ENCODE measurements at places on chromosomes 3 and 15.

DNA sequence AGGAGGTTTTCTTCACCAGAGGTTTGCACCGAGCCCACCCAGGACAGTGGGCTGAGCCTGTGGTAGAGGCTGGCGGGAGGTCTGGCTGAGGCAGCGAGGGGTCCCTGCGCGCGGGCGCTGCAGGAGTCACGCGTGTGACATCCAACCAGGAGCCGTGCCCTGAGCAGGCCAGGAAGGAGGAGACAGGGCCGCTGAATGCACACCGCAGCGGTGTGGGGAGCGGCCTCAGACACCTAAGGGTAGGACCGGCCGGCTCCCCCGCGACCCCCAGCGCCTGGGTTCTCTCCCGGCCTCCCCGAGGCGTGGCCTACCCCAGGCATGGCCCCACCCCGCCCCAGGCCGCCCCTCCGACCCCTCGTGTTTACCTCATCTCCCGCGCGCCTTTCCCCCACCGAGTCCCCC is 412 bp downstream of the SLC41A3 start:
- no peak for DNase-seq

- DNase-seq = no peak
These were observed 18.9 kb upstream of the ATP8B4 start for GRCh38 chr15:50137893-50138292.

GRCh38 chr15:79680720-79681119 is 216.1 kb downstream of the MTHFS start:
- DNase-seq = no peak

- DNase-seq = no peak
These were observed 69.4 kb downstream of the EXOG start for GRCh38 chr3:38565339-38566214.

- DNase-seq = no peak
These were observed 48.4 kb downstream of the CCNL1 start for GRCh38 chr3:157111518-157111917.

DNA sequence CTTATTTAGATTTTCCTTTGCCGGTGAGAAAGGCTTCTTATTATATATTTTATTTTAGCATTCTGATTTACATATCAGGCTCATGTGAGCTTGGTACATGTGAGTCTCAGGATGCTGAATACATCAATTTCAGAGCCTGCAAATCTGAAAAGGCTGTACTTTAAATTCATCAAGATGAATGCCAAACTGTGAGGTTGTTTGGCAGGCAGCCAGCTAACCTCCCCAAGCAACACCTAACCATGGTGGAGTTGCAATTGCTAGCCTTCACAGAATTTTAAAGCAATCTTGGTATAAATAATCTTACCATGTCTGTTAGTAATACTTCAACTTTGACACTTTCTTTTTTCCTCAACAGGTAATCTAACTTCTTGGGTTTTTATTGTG is 252.5 kb downstream of the CDIN1 start:
- DNase-seq = no peak

GRCh38 chr15:63860155-63860554 is 26.4 kb upstream of the HERC1 start:
- DNase-seq = no peak

- no peak for DNase-seq
These were observed 451.4 kb upstream of the ATP10A start for GRCh38 chr15:26314577-26314976.

DNA sequence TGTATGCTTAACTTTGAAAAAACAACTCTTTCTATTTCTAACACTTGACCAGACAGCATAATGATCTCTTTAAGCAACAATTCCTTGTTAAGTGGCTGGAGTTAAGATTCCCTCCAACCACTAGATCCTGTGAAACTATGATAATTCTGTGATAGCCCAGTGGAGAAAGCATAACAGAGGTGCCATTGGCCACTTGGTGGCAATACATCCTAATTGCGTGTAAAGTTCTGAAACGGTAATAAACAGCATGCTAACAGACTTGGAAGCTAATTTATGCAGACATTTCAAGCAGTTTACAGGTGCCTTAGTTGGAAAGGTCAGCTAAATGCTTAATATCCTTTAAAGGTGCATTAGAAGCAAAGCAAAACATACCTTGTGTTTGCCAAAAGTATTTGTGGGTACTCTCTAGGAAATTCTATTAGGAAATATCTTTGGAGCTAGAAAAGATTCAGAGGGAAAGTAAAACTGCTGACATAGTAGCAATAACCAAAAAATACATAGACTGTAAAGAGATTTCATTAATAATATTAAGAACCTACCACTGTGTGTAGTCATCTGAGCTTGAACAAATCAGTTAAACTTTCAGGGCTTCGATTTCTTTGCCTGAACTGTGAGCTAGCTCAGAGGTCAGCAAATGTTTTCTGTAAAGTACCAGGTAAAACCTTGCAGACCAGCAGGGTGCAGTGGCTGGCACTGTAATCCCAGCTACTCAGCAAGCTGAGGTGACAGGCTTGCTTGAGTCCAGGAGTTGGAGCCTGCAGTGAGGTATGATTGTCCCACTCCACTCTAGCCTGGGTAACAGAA is 19.0 kb upstream of the CSTA start:
- DNase-seq = no peak

DNA sequence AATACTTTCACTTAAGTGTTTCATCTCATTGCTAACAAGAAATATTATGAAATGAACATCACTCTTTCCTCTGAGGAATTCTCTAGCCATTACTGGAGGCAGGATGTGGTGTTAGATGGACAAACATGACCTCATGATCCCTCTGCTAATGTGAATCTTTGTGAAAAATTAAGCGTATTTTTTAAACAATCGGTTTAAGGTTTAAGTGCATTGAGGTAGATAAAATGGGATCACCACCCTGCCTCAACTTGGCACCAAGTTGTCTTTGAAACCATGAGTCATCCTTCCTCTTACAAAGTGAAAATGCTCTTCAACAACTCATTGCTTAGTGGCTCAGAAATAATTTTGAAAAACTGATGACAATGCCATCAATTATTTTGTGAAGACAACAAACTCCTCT is 76.0 kb upstream of the DCBLD2 start:
- no peak for DNase-seq

DNA sequence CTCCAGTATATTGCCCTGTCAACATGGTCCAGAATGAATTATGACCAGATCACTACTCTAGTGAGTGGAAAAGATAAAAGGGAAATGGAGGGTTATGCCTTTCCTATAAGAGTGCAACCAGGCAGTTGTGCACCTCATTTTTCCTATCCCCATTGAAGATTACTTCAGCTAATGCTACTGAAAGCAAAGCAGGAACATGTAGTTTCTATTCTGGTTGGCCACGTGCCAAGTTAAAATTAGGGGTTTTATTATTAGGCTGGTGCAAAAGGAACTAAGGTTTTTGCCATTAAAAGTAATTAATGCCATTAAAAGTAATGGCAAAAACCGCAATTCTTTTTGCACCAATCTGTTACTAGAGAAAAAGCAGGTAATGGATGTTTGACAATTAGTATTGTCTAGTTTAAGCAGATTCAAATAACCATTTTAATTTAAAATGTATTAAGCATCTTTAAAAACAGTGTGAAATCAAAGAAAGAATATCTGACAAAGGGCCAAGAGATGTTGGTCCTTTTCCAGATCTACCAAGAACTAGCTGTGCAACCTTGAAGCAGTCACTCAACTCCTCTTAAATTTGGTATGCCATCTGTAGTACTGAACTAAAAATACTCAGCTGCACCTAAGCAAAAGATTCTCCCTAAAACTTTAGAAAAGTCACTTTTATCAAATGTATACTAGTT is 567.5 kb upstream of the CCDC54 start:
- DNase-seq = no peak

DNA sequence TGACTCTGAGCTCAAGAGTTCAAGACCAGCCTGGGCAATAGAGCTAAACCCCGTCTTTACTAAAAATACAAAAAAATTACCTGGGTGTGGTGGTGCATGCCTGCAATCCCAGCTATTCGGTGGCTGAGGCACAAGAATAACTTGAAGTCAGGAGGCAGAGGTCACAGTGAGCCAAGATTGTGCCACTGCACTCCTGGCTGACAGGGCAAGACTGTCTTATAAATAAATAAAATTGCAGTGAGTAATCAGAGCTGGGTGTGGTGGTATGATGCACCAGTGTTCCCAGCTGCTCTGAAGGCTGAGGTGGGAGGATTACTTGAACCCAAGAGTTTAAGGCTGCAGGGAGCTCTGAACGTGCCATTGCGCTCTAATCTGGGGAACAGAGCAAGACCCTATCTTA is 55.9 kb upstream of the GCNT3 start:
- no peak for DNase-seq

DNA sequence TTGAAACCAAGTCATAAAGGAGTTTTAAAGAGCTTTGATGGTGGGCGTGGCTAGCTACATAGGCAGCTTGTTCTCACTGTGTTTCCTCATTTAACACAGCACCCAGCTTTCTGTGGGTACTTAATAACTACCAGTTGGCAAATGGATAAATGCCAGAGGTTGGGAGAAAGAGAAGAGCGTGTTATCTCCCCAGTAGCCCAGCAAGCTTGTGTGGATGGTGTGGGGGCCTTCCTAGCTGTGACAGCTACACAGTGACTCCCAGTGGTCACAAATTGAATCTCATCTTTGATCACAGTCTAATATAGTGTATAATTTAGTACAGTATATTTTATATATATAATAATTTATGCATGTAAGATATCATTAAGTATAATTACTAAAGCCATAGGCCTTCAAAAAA is 984.1 kb downstream of the EPHA3 start:
- peak; percentile 40 for DNase-seq

GRCh38 chr15:25989327-25989726 is 126.2 kb upstream of the ATP10A start:
- DNase-seq = no peak

- no peak for DNase-seq
These were observed 21.0 kb downstream of the IFT57 start for GRCh38 chr3:108201258-108201657.

DNA sequence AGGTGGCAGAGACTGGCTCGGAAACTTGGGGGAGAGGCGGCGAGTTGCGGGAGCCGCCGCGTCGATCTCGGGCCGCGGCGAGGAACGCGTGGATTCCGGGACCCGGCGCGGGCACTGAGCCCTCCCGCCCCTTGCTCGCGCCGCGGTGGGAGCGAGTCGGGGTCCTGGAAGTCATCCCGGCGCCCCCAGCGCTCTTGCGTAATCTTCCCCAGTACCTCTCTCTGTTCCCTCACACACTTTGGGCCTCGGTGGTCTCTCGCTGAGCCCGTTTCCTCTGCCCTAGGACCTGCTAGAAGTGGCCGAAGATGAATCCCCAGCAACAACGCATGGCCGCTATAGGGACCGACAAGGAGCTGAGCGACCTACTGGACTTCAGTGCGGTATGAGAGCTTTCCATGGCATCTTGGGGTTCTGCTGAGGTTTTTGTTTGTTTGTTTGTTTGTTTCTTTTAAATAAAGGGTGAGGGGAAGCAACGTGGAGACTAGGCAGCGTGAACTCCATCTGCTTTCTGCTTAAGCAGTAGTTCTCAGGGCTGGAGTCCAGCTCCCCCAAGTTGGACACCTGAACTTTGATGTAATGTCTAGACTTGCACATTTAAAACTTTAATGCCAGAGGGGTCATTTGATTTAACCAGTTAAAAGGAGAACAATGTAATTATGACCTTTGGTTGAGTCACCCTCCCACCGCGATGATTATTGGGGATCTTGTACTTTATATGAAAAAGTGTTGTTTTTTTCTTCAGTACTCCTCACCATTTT is 1.3 kb downstream of the TCF12 start:
- peak; percentile 18 for DNase-seq

- DNase-seq = no peak
These were observed 27.2 kb upstream of the PLSCR4 start for GRCh38 chr3:146277953-146278631.

GRCh38 chr15:62342959-62343358 is 177.9 kb upstream of the C2CD4B start:
- DNase-seq = no peak

DNA sequence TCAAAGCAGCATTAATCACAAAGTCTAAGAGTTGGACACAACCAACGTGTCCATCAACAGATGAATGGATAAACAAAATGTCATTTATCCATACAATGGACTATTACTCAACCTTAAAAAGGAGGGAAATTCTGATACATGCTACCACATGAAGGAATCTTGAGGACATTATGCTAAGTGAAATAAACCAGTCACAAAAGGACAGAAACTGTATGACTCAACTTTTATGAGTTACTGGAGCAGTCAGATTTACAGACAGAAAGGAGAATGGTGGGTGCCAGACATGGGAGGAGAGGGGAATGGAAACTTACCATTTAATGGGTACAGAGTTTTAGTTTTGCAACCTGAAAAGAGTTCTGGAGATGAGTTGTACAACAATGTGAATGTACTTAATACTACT is 43.0 kb upstream of the SEC13 start:
- DNase-seq = no peak

DNA sequence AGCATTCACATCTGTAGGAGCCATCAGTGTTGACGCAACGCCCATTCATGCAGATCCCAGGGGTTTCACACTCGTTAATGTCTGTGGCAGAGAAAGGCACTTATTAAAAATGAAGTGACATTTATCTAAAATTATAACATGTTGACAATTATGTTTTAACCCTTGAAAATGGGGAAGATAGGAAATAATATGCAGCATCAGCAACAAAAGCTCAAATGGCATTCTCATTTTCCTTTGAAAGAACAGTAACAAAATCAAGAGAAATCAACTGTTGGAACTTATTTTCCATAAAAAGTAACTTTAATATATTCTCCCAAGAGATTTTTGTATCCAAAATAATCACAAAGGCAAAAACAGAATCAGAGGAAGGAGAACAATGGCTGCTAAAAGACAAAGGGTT is 140.4 kb downstream of the FBN1 start:
- no peak for DNase-seq

GRCh38 chr3:178443634-178444033 is 92.6 kb upstream of the KCNMB2 start:
- no peak for DNase-seq

DNA sequence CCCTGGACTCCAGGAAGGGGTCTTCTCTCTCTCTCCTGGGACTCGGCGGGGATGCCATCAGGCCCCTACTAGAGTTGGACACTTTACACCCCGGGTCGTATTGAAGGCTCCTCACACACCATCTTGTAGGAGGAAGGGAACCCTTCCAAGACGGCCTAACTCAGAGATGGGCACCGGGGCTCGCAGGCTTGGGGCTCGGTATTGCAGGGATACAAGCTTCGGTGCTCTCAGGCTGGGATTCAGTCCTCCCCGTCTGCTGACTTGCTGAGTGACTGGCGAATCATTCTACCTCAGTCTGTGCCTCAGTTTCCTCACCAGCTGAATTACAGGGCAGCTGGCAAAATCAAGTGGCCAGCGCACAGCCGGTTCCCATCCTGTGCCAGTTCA is 419 bp upstream of the CALML4 start:
- no peak for DNase-seq

GRCh38 chr15:101566748-101567488 is 77.4 kb upstream of the PCSK6 start:
- no peak for DNase-seq

GRCh38 chr3:18236726-18237125 is 188.4 kb downstream of the SATB1 start:
- DNase-seq = no peak

GRCh38 chr15:47812470-47812999 is 95.2 kb downstream of the SEMA6D start:
- DNase-seq = no peak
